Left renal cortex interstitium (tissue), 4 donors: ENCODE measurements at places on chromosomes 6 and 20. TPM values are rescaled to one million over a fixed set of nuclear protein-coding genes. Genes with fewer than 3 reads are reported as not detected.

The C6orf132 gene
- 3.8 TPM for polyA plus RNA-seq

The SLC35F1 gene
- polyA plus RNA-seq: 3.3 TPM

The NOX3 gene
- 2.1 TPM for polyA plus RNA-seq

The PMEPA1 gene
- 22.9 TPM for polyA plus RNA-seq

The HSPA12B gene
- 14.4 TPM for polyA plus RNA-seq

The HLA-DOA gene
- 5.4 TPM for polyA plus RNA-seq

The MUC22 gene
- not detected for polyA plus RNA-seq

The POU5F1 gene
- 10.1 TPM for polyA plus RNA-seq

The TBC1D32 gene
- polyA plus RNA-seq: 22.4 TPM

The B4GALT5 gene
- 49.4 TPM for polyA plus RNA-seq

The MYO6 gene
- polyA plus RNA-seq: 85.4 TPM

The IL17F gene
- polyA plus RNA-seq: 0.27 TPM

DNA sequence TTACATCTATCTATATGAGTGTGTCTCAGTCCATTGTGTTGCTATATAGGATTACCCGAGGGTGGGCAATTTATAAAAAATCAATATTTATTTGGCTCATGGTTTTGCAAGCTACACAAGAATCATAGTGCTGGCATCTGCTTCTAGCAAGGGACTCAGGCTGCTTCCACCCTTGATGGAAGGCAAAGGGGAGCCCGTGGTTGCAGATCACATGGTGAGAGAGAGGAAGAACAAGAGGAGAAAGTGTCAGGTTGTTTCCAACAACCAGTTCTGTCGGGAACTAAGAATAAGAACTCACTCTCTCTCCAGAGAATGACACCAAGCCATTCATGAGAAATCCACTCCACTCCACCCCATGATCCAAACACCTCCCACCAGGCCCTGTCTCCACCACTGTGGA is 48.2 kb upstream of the TENT5A start:
- DNase-seq: no peak

- no peak for DNase-seq
Measured at GRCh38 chr6:26048590-26048989, 38.6 kb upstream of the HFE start.

DNA sequence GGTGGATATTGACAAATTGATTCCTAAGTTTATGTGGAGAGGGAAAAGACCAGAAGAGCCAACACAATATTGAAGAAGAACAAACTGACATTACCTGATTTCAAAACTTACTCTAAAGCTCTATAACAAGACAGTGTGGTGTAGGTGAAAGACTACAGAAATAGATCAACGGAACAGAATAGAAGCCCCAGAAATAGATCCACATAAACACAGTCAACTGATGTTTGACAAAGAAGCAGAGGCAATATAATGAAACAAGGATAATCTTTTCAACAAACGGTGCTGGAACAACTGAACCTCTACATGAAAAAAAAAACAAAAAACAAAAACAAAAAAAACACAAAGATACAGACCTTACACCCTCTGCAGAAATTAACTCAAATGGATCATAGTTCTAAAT is 50.2 kb downstream of the MAP3K5 start:
- DNase-seq: no peak

- no peak for DNase-seq
Measured at GRCh38 chr6:138328210-138328609, 49.5 kb upstream of the SMIM28 start.

DNA sequence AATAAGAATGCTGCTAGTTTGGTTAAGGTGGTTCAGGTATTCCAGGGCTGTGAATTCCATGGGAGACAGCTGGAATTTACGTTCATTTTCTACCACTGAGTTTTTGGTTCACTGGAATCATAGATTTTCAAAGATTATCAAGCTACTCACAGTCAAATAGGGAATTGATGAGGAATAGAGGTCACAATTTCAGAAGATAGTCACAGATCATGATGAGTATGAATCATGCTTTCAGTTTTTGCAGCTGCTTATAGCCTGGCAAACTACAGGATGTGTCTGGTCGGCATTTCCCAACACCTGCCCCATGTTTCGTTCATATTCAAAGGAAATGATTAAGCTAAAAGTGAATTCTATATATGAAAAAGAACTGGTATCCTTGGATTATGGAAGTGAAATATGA is 58.7 kb downstream of the BCKDHB start:
- DNase-seq: no peak

DNA sequence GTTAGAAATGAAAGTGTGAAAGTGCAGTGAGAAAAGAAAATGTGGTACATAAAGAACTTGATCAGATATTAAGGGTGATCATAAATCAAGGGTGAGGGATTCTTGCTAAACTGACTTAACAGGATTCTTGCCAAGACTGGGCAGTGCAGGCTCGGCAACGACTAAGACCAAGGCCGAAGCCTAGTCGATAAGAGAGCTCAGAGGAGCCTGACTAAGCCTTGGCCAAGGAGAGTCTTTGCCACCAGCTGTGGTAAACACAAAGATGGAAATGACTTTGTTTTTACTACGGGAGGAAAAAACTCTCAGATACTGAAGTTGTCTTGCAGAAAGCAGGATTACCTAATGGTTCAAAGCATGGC is 196.6 kb downstream of the LY86 start:
- DNase-seq: no peak

DNA sequence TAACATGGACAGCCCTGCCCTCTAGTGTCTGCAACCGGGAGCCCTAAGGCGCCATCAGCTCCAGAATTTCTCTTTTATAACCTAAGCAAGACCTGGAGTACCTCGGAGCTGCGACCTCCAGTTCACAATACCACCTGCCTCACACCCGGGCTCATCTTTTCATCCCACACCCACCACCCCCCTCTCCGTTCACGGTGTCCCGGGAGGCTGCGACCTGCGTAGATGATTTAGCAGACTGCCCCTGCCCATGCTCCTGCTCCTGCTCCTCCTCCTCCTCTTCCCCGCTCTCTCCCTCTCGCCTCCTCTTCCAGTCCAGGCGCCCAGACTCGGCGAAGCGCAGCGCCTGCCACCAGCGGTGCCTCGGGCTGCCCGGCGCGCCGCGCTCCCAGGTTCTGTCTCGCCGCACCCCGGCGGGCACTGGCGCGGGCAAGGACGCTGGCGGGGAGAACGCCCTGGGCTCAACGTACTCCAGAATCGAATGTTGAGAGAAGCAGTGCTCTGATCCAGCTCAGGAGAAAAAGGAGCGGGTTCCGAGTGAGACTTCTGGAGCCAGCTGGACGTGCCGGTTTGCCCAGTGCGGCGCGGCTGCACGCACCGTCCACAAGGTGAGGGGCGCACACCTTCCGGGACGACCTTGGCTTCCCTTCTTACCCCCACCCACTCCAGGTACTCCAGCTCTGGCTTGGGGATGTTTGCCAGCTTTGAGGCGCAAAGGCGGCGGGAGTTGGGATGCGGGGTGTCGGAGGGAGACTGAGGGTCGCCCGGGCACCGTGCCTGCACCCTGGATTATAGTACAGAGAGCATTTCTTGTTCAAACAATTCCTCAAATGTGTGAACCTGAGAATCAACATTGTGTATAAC is at the start of gene HTR1E:
TSS of gene HTR1E (plus strand) at position 310 of the 861 bp plus-strand sequence. CDS start 77,807 bp downstream, outside the sequence.
- peak; percentile 36 for DNase-seq

DNA sequence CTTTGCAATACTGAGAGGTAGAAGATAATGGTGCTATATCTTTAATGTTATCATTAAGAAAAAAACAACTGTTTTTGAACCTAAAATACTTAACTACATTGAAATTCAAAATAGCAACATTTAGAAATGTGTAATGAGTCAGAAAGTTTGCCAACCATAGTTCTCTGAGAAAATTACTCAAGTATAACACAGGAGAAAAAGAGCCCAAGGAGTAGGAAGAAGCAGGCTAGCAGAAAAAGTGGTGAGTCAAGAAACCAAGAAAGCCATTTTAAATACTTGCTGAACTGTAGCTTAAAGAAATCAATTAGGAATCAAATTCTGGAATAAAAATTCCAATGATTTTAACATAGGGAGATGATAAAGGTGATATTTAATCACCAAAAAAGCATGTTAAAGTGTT is 181.0 kb upstream of the RSPO3 start:
- DNase-seq: no peak

DNA sequence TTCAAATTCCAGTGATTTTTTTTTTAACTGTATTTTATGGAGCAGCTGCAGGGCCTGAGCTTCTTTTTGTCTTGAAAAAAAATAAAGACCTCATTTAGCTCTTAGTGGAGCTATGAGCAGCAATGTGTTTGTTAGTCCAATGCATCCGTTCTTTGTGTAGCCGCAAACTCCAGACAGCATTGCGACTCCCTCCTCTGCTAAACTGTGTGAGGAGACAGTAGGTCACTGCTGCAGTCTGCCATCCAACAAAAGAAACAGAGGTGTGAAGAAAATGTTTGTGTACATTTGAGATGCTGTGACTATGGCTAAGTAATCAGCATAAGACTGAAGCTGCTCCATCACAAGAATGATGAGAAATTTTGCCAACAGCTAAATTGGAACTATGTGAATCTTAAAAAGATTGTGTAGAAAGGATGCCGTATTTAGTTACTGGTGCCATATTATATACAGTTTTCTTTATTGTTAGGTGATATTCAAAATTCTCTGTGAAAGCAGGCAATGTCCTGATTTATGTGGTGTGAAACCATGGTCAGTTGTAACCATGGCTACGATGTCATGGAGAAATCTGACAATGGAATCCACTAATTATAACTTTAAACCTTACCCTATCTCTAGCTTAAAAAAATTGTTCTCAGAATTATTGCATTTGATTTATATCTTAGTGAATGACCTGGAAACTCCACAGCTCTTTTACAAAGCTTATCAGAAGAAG is 428.8 kb upstream of the EPHA7 start:
- no peak for DNase-seq

- no peak for DNase-seq
Measured at GRCh38 chr6:159577564-159577963, 115.5 kb downstream of the SOD2 start.

GRCh38 chr6:4775494-4776130 is 592 bp upstream of the CDYL start:
- peak; percentile 48 for DNase-seq

- no peak for DNase-seq
Measured at GRCh38 chr6:130907687-130908086, 80.5 kb downstream of the SMLR1 start.

DNA sequence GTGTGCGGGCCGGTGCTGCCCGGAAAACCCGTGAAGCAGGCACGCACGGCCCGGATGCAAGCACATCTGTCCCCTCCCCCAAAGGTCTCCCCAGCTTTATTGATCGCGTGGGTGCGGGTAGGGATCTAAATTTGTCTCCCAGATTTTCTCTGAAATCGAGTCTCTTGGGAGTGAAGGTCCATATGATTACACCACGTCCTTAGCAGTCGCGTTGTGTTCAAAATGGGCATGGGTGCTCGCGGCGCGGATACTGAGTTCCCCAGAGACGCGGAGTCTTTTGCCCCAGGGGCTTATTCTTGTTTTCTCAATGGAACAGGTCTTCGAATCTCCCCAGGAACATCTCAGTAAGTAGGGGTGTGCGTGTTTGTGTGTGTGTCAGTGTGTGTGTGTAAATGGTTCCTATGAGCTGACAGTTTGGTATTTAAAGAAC is 2.8 kb upstream of the ZNF292 start:
- DNase-seq: no peak

DNA sequence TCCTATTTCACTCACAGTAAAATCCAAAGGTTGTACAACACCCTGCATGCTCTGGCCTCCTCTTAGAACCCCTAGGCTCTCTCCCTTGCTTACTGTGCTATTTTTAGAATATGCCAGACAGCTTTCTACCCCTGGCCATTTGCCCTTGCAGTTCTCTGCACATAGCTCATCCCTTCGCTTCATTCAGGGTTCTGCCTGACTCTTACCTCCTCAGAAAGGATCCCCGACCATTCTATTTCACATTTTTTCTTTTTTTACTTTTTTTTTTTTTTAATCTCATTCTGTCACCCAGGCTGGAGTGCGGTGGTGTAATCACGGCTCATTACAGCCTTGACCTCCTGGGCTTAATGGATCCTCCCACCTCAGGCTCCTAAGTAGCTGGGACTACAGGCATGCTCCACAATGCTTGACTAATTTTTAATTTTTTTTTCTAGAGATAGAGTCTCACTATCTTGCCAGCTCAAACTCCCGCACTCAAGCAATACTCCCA is 33.6 kb downstream of the COMMD7 start:
- no peak for DNase-seq

DNA sequence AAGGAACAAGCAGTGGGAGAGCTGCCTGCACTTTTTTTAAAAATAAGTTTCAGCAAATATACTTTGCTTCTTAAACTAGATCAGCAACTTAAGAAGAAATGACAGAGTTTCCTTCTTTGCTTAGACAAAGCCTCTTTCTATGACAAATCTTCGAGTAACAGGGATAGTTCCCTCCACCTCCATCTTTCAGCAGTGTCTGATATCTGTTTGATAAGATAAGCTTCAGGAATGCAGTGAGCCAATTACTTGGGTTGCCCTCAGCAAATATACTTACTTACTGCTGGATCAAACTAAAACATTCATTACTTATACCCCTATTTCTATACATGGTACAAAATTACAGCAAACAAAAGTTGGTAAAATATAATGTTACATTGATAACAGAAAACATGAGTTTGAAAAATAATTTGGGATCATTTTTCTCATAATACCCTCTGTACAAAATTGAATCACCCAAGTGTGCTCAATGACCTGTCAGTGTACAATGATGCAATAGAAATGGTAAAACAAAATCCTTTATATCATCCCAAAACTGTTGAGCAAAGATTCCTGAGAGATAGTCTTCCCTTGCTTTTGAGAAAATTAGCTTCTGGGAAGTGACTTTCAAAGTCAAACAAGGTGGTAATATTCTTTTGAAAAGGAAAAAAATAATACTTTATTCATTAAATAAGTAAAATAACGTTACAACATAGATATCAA is 24.5 kb downstream of the FRK start:
- DNase-seq: no peak

- DNase-seq: no peak
Measured at GRCh38 chr6:43668151-43669028, 19.2 kb downstream of the MRPS18A start.

- no peak for DNase-seq
Measured at GRCh38 chr6:115733426-115733825, 327.3 kb downstream of the FRK start.

- DNase-seq: no peak
Measured at GRCh38 chr6:8825726-8826125, 390.4 kb upstream of the SLC35B3 start.

- no peak for DNase-seq
Measured at GRCh38 chr6:147366290-147366689, 142.2 kb upstream of the SAMD5 start.

DNA sequence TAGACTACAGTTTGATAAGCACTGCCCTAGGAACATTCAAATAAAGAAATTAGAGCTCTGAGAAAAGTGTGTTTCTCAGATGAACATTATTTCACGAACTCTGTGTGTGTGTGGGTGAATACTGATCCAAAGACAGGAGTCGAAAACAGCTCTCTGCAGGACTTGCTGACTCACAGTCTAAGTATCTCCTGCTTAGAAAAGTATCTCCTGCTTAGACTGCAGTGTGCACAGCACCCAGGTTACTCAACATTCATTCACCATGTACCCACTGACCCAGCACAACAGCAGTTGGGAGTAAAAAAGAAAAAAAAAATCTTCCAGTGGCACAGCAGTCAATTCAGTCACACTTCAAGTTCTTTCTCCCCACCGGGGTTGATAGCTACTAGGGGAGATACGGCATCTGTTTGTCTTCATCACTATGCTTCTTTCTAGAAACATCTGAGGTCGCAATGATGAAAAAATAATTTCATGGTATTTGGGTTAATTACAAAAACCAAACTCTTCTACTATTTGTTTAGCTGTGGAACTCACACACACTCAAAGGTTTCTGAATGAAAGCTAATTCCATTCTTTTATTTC is 48.0 kb downstream of the GCLC start:
- no peak for DNase-seq
